ENCODE measurements at places on chromosomes 16 and 17. TPM values are rescaled to one million over a fixed set of nuclear protein-coding genes. Genes with fewer than 3 reads are reported as not detected.
A peak's percentile ranks its signal among the peaks of the same experiment; 100 is the strongest.

- no peak for DNase-seq
- no peak overlapping the region for H3K4me3 ChIP-seq
- peaks cover 36% of the 10 kb centered on the region for H3K4me1 ChIP-seq
Measured at GRCh38 chr17:57288773-57289121, 32.4 kb downstream of the MSI2 start.

DNA sequence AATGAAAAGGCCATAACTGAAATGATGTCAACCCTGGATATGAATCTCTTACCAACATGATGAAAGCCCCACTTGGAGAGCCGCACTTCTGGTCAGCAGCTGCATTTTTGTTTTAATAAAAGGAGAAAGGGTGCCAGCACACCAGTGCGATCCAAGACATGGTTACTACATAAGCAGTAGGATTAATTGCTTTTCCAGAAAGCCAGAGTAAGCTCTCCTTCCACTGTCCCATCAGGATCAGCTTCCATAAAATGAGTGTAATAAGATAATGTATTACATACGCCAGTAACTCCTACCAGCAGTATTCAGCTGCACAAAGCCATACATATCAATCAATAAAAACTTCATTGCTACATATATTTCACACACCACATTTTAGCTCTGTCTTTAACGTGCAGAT, 26.3 kb upstream of the NACA2 start:
- H3K27ac ChIP-seq = no peak overlapping the region
- H3K4me1 ChIP-seq = no peaks in the 10 kb centered on the region
- no peaks in the 10 kb centered on the region for H3K27me3 ChIP-seq
- no peaks in the 10 kb centered on the region for H3K36me3 ChIP-seq

GRCh38 chr17:27478901-27479538, 22.8 kb downstream of the KSR1 start:
- no peaks in the 10 kb centered on the region for H3K36me3 ChIP-seq
- H3K27me3 ChIP-seq = no peaks in the 10 kb centered on the region
- no peak overlapping the region for H3K27ac ChIP-seq
- H3K4me1 ChIP-seq = peaks cover 3% of the 10 kb centered on the region

- DNase-seq = no peak
- H3K4me1 ChIP-seq = no peaks in the 10 kb centered on the region
- H3K4me3 ChIP-seq = no peak overlapping the region
- H3K27me3 ChIP-seq = no peaks in the 10 kb centered on the region
- no peaks in the 10 kb centered on the region for H3K36me3 ChIP-seq
Measured at GRCh38 chr16:77963185-77964044, 58.9 kb upstream of the CLEC3A start.

GRCh38 chr17:73293480-73293911, 18.3 kb downstream of the CDC42EP4 start:
- H3K4me3 ChIP-seq = no peak overlapping the region
- H3K27ac ChIP-seq = peak overlapping the region; percentile 88
- H3K27me3 ChIP-seq = no peaks in the 10 kb centered on the region
- peak; percentile 85 for DNase-seq

- no peak overlapping the region for H3K27ac ChIP-seq
- H3K36me3 ChIP-seq = no peaks in the 10 kb centered on the region
- H3K27me3 ChIP-seq = peaks cover 3% of the 10 kb centered on the region
- no peak overlapping the region for H3K4me3 ChIP-seq
- no peak for DNase-seq
- no peaks in the 10 kb centered on the region for H3K4me1 ChIP-seq
Measured at GRCh38 chr17:70829876-70830275, 660.5 kb downstream of the KCNJ2 start.

DNA sequence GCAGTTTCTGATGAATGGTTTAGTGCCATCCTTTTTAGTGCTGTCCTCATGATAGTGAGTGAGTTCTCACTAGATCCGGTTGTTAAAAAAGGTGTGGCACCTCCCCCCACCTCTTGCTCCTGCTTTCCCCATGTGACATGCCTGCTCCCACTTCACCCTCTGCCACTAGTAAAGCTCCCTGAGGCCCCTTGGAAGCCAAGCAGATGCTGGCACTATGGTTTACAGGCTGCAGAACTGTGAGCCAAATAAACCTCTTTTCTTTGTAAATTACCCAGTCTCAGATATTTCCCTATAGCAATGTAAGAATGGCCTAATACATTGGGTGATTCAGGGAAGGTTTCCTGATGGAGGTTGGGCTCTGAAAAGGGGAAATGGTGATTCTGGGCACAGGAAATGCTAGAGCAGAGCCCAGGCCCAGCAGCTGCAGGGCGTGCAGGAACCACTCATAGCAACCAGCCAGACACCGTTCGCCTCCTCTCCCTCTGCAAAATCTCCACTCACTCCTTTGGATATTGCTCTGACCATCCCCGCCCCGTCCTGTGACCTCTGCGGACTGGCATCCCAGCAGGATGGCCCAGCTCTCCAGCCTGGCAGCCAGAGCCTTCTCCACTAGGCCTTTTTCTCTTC, 2.6 kb upstream of the ADORA2B start:
- H3K36me3 ChIP-seq = no peaks in the 10 kb centered on the region
- H3K27me3 ChIP-seq = no peaks in the 10 kb centered on the region
- H3K27ac ChIP-seq = no peak overlapping the region

GRCh38 chr17:67386965-67387551, 10.0 kb downstream of the PITPNC1 start:
- no peaks in the 10 kb centered on the region for H3K36me3 ChIP-seq
- H3K4me3 ChIP-seq = no peak overlapping the region
- no peak for DNase-seq

GRCh38 chr16:56048425-56049105, 142.7 kb upstream of the GNAO1 start:
- peaks cover 4% of the 10 kb centered on the region for H3K27me3 ChIP-seq
- no peak overlapping the region for H3K4me3 ChIP-seq
- no peak for DNase-seq
- H3K27ac ChIP-seq = no peak overlapping the region

- H3K27me3 ChIP-seq = no peaks in the 10 kb centered on the region
- no peaks in the 10 kb centered on the region for H3K4me1 ChIP-seq
- H3K4me3 ChIP-seq = no peak overlapping the region
- no peaks in the 10 kb centered on the region for H3K36me3 ChIP-seq
- peak; percentile 35 for DNase-seq
Measured at GRCh38 chr17:31499771-31500554, 108.5 kb downstream of the RAB11FIP4 start.

- H3K4me1 ChIP-seq = peaks cover 28% of the 10 kb centered on the region
- no peak overlapping the region for H3K4me3 ChIP-seq
- DNase-seq = no peak
- no peak overlapping the region for H3K27ac ChIP-seq
- no peaks in the 10 kb centered on the region for H3K36me3 ChIP-seq
- H3K27me3 ChIP-seq = no peaks in the 10 kb centered on the region
Measured at GRCh38 chr16:74577882-74578366, 29.0 kb downstream of the GLG1 start.

DNA sequence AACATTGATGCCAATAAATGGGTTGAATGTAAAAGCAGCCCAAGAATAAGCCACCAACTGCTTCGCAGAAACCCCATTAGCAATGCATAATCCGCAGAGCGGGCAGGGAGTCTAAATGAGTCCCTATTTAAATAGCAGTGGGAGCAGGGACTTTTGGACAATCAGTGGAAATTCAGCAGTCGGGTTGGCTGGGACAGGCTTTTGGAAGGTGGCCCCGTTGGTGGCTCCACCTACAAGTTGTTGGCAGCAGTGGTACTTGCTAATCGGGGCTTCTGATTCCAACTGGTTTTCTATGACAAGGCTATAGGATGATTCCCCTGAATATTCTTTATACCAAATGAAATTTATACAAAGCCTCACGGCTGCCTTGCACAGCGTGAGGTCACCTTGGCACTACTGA, 86.3 kb downstream of the WDR59 start:
- no peak for DNase-seq
- H3K27ac ChIP-seq = no peak overlapping the region
- H3K4me3 ChIP-seq = no peak overlapping the region
- H3K4me1 ChIP-seq = no peaks in the 10 kb centered on the region

GRCh38 chr16:56116577-56116964, 74.7 kb upstream of the GNAO1 start:
- H3K4me1 ChIP-seq = no peaks in the 10 kb centered on the region
- no peak for DNase-seq
- H3K27me3 ChIP-seq = no peaks in the 10 kb centered on the region
- no peak overlapping the region for H3K27ac ChIP-seq
- no peaks in the 10 kb centered on the region for H3K36me3 ChIP-seq

- H3K4me3 ChIP-seq = no peak overlapping the region
- H3K4me1 ChIP-seq = peaks cover 12% of the 10 kb centered on the region
- no peak for DNase-seq
- H3K27me3 ChIP-seq = no peaks in the 10 kb centered on the region
Measured at GRCh38 chr16:53781023-53781605, 77.2 kb downstream of the FTO start.

GRCh38 chr16:12583237-12583897, 220.3 kb downstream of the CPPED1 start:
- H3K27me3 ChIP-seq = no peaks in the 10 kb centered on the region
- no peak overlapping the region for H3K27ac ChIP-seq
- no peaks in the 10 kb centered on the region for H3K36me3 ChIP-seq
- no peak for DNase-seq

- peaks cover 25% of the 10 kb centered on the region for H3K4me1 ChIP-seq
- no peak for DNase-seq
- no peaks in the 10 kb centered on the region for H3K36me3 ChIP-seq
- H3K4me3 ChIP-seq = no peak overlapping the region
- H3K27ac ChIP-seq = no peak overlapping the region
Measured at GRCh38 chr17:75406222-75406615, 741 bp upstream of the GRB2 start.

- H3K27me3 ChIP-seq = no peaks in the 10 kb centered on the region
- peak overlapping the region; percentile 89 for H3K27ac ChIP-seq
- H3K36me3 ChIP-seq = peaks cover 13% of the 10 kb centered on the region
- no peak for DNase-seq
- H3K4me1 ChIP-seq = peaks cover 38% of the 10 kb centered on the region
- H3K4me3 ChIP-seq = no peak overlapping the region
Measured at GRCh38 chr17:40020146-40020545, 4.9 kb downstream of the CSF3 start.

GRCh38 chr17:12388226-12388625, 277.5 kb upstream of the MYOCD start:
- no peak overlapping the region for H3K27ac ChIP-seq
- H3K36me3 ChIP-seq = no peaks in the 10 kb centered on the region
- DNase-seq = no peak

DNA sequence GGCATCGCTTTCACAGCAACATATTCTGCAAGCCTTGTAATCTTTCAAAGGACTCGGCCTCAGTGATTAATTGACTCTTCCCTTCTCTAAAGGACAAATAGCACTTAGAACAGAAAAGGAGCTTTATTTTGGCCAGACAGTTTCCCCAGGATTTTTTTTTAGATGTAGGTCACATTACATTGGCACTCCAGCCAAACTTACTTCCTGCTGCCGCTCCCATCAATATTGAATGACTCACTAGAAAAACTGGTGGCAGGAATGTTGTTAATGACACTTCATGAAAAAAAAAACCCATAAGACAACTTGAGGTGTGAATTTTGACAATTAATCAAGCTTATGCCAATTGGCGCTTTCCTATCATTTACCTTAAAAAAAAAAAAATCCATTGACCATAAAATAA, 432.6 kb downstream of the TOX3 start:
- H3K36me3 ChIP-seq = no peaks in the 10 kb centered on the region
- H3K4me3 ChIP-seq = no peak overlapping the region
- no peaks in the 10 kb centered on the region for H3K4me1 ChIP-seq
- no peaks in the 10 kb centered on the region for H3K27me3 ChIP-seq

DNA sequence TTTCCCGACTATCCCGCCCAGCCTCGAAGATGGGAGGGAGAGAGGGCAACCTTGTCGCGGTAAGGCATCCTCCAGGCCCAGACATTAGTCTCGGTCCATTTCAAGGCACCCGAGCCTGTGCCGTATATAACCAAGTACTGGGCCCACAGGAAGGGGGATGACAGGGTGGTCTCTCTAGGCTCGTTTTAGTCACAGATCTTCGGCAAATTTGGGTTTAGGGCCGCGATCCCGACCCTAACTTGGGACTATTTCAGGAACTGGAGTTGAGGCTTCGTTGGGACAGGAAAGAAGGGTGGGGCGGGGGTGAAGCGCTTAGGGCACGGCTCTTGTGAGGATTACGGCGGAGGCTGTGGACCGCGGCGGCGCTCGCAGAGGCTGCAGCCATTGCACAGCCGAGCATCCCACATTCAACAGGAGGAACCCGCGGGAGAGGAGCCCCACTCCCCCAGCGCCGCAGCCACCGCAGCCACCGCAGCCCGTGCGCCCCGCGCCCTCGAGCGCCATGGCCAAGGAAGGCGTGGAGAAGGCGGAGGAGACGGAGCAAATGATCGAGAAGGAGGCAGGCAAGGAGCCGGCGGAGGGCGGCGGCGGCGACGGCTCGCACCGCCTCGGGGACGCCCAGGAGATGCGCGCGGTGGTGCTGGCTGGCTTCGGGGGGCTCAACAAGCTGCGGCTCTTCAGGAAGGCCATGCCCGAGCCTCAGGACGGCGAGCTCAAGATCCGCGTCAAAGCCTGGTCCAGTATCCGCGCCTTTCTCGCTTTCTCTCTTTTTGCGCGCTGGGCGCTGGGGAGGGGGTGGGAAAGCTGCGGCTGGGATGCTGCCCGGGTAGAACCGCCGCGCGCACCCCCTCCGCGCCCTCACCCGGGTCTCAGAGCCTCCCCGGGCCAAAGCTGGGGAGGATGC, at the start of gene VAT1L:
Gene VAT1L, plus strand, starts transcription at position 384 of the 904 bp plus-strand sequence. Its CDS starts 119 bp downstream, at position 503.
- peaks cover 21% of the 10 kb centered on the region for H3K27me3 ChIP-seq
- no peak within 1 kb of the TSS for H3K27ac ChIP-seq
- peak; percentile 42 for DNase-seq
- peaks cover 6% of the 10 kb centered on the region for H3K4me1 ChIP-seq
- peak within 1 kb of the TSS; percentile 71 for H3K4me3 ChIP-seq

DNA sequence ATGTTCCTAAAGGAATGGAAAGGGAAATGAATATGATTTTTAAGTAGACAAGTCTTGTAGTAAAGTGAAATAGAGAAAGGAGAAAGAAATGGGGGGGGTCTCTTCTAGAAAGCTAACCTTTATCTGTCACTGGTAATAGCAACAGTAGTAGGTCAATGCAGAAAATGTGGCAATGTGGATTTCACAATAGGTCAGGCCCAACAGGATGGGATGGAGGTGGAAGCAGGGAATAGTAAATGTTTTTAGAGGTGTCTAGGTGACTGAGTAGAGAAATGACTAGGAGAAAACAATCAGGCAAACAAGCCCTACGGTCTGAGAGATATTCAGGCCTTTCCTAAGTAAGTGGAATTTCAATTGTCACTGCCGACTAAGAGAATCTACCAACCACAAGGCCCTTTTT, 6.0 kb upstream of the RSKR start:
- H3K27ac ChIP-seq = no peak overlapping the region
- H3K4me3 ChIP-seq = no peak overlapping the region
- no peaks in the 10 kb centered on the region for H3K27me3 ChIP-seq
- DNase-seq = no peak

- no peaks in the 10 kb centered on the region for H3K36me3 ChIP-seq
- no peak for DNase-seq
- H3K4me1 ChIP-seq = no peaks in the 10 kb centered on the region
- no peaks in the 10 kb centered on the region for H3K27me3 ChIP-seq
- H3K4me3 ChIP-seq = no peak overlapping the region
- H3K27ac ChIP-seq = no peak overlapping the region
Measured at GRCh38 chr17:64015447-64015846, 5.0 kb downstream of the ICAM2 start.

Gene SEC14L5
- polyA plus RNA-seq = 0.56 TPM

Gene NHERF2
- polyA plus RNA-seq = 12.5 TPM

Gene SIRT7
- polyA plus RNA-seq = 33.3 TPM

Gene PSMB3
- 556 TPM for polyA plus RNA-seq

Gene CUEDC1
- 19.9 TPM for polyA plus RNA-seq

Gene SLC6A4
- polyA plus RNA-seq = 0.13 TPM

Gene ZPBP2
- polyA plus RNA-seq = not detected

Gene NFAT5
- polyA plus RNA-seq = 21.9 TPM

Gene ULK2
- 15.2 TPM for polyA plus RNA-seq
